ENCODE measurements at places on chromosomes 7 and 10.

DNA sequence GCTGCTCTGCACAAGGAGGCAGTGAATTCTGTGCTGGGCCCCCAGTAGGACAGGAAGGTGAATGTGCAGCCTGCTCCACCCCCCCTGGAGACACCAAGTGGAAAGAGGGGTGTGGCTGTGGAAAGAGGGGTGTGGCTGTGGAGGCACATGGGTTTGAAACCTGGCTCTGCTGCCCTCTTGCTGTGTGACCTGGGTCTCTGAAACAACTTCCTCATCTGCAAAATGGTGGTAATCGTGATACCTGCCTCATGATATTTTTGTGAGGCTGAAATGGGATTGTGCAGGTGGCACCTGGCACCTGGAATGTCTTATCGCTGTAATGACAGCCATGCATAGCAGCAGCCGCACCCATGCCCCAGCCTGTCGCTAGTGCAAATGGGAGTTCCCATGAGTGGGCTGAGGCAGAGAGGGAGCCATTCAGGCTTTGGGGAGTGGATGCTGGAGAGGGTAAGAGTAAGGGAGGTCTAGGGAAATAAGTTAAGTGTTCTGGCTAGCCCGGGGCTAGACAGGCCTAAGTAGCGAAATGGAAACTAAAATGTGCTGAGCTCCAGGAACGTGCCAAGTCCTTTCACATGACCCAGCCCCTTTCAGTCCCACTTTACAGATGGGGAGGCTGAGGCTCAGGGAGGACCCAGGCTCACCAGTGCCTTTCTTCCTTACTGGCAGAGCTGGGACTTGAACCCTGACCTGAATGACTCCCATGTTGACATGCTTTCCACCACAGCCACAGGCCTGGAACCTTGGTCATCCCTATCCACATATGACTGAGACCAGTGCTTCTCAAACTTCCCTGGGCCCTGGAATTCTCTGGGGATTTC, 35.0 kb downstream of the C10orf105 start:
- DNase-seq, result peak; percentile 24

GRCh38 chr10:28587270-28587969, 54.5 kb downstream of the WAC start:
- no peak for DNase-seq

- no peak for DNase-seq
These were observed 7.0 kb upstream of the MYL7 start for GRCh38 chr7:44148166-44148565.

DNA sequence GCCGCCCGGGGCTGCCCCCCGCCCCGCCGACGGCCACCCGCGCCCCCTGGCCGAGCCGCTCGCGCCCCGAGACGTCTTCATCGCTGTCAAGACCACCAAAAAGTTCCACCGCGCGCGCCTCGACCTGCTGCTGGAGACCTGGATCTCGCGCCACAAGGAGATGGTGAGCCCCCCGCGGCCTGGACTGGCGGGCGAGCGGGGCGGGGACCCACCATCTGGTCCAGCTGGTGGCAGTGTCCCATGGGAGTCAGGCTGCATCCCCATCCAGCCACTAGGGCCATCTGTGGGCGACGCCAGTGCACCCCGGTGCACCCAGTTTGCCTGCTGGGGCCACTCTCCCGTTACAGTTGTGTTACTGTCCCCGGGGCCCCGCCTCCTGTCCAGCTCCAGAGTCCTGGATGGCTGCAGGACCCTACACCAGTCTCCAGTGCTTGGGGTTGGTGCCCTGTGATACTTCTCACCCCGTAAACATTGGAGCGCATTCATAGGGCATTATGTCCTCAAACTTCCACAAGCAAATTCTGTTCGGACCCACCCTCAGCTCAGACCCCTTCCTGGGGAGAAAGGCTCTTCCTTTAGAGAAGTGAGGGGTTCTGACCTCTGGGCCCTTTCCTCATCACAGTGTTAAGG, 672 bp downstream of the LFNG start:
- DNase-seq, result no peak

DNA sequence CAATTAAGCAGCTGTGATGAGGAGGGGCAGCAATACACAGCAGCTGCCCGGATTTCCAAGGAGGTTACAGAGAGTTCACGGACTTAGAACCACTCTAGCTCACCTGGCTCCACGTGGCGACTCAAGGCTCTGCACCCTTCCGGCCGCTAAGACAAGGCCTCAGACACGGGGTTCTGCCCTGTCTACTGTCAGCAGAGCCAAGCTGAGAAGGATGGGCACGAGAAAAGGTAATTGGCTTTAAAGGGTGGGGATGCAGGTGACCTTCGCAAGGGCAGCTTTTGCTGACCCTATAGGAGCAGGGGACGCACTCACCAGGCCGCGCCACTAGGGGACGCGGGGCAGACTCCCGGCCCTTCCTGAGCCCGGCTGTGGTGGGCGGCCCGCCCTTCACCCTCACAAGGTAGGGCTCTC, 152.4 kb downstream of the KIF20B start:
- no peak for DNase-seq

DNA sequence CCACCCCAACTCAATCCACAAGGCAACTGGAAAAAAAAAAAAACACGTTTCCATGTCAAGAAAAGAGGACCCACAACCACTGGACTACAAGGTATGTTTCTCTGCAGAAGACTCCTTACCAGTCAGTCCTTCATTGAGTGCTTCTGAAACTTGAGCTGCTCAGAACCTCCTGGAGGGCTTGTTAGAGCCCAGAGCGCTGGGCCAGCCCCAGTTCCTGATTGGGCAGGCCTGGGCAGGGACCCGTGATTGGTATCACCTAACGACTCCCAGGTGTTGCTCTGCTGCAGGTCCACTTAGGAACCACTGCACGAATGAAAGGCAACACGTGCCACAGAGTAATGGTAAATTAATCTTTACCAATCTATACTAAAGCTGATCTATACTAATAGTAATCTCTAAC, 473 bp upstream of the CCDC201 start:
- no peak for DNase-seq

DNA sequence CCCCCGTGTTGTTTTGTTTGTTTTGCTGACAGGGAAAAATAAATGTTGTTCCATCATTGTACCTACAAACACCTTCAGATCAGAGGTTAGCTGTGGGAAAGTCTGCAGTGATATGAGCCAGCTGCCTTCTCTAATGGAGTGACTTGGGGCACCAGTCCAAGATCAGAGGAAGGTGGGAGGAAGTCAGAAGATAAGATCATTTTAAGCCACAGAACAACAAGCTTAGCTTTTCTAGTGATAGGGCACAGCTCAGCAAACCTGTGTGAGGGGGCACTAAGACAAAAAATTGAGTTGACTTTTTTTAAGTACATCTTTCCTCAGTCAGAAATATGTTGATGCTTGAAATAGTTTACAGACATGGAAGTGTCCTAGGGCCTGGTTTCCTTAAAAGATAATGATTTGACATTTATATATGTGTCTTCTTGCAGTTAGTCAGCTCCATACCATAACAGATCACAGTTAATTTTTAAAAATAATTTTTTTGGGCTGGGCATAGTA, 240.3 kb upstream of the KAT6B start:
- no peak for DNase-seq

DNA sequence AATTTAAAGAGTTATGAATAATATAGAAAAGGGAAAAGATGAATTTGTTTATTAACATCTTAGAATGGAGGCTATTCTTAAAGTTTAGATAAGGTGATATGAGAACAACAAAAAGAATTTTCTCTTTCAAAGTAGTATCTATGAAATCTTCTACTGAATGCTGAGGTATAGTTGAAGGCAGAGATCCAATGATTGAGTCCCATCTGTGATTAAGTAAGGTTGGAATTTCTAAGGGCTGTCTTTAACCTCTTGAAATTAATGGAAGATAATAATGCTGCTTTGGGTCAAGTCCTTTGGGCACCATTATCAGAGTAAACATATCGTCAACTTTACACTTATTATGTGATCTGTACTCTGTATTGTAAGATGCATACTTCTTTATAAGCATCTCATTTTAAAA, 307.9 kb downstream of the PRKG1 start:
- DNase-seq, result no peak

- no peak for DNase-seq
These were observed 69.5 kb downstream of the ZNF503 start for GRCh38 chr10:75332081-75332480.

GRCh38 chr7:129210256-129210988, 14.4 kb upstream of the AHCYL2 start:
- DNase-seq, result peak; percentile 44

GRCh38 chr10:77202857-77203256, 434.8 kb downstream of the KCNMA1 start:
- DNase-seq, result no peak

DNA sequence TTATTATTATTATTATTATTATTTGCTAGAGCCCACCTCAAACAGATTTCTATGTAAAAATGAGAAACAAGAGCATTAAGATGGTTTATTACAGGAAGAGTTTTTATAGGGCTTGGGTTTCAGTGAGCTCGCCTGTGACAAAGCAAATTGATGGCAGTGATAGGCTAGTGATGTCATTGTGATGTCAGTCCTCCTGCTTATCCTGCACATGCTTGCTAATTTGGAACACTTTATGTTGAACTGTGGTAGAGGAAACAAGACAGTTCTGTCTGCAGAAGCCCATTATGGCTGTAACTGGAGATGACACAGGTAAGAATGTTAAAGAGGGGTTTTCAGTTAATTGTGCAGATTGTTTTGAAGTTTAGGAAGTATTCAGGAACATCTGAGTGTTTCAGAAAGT, 68.3 kb downstream of the CREM start:
- peak; percentile 42 for DNase-seq

DNA sequence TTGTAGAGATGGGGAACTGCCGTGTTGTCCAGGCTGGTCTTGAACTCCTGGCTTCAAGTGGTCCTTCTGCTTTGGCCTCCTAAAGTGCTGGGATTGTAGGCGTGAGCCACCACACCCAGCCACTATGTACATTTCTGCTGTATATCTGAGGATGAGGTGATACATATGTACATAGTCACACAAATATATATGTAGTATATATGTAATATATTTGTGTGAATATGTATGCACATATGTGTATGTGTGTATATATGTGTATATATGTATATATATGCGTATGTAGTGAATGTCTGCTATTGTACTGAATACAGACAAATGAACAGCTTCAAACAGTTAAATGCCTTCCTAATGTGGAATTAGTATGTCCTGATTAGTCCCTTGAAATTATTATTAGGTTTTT, 70.3 kb downstream of the EXOC6 start:
- DNase-seq, result no peak

DNA sequence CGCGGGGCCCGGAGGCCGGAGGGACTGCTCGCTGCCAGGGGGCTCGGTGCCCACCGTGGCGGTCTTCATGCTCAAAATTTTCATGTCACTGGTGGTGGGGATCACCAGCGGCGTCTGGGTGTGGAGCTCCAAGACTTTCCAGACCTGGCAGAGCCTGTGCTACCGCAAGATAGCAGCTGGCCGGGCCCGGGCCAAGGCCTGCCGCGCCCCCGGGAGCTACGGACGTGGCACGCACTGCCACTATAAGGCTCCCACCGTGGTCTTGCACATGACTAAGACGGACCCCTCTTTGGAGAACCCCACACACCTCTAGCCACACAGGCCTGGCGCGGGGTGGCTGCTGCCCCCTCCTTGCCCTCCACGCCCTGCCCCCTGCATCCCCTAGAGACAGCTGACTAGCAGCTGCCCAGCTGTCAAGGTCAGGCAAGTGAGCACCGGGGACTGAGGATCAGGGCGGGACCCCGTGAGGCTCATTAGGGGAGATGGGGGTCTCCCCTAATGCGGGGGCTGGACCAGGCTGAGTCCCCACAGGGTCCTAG, 2.0 kb downstream of the FZD9 start:
- no peak for DNase-seq

DNA sequence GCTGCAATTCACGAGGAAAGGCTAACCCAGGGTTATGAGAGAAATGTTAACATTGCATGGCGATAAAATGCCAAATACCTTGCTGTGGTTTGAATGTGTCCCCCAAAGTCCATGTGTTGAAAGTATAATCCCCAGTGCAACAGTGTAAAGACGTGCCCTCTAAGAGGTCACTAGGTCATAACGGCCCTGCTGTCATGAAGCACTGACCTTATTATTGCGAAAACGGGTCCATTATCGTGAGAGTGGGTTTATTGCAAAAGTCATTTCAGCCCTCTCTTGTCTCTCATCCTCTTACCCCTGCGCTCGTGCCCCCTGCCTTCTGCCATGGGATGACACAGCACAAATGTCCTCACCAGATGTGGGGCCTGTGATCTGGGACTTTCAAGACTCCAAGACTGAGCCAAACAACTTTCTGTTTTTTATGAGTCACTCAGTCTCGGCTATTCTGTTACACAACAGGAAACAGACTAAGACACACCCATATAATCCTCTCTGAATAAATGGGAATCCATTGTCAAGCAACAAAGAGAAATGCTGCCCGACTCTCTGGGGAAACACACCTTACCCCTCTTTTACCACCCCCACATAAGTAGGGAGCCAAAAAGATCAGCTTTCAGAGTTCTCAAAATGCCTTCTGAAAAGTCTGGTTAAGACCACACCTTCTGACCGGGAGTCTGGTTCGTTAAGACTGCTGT, 73.1 kb upstream of the UCN3 start:
- DNase-seq, result peak; percentile 90

DNA sequence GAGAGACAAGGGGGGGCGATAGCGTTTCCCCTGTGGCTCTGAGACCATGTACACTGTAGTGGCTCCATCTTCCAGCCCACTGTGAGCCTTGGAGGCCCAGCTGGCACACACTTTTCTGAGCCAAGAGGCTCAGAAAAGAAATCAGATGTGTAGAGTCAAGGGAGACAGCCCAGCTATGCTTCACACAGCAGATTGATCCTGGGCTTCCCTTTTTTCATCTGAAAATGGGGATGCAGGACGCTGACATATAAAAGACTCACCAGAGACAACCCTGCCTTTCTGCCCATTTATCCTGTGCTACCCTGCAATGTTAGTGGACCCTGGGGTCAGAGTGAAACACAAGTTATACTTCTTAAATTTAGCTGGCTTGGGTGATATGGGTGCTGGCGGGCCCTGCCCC, 14.3 kb downstream of the TMEM273 start:
- DNase-seq, result no peak

DNA sequence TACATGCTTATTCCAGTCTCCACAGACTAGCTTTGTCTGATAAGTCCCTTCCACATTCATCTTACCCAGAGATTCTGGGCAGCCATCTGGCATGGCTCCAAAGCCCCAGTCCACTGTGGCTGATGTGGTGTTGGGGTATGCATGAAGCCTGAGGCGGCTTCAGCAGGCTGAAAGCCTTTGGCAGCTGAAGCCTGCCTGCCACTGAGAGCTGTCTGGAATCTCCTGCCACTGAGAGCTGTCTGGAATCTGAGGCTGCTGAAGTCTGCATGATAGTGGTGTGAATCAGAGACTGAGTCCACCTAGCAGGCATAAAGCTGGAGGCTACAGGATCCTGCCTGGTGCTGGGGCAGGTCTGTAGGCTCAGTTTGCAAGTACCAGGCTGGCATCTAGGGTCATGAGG, 87.1 kb downstream of the DYNC1I1 start:
- peak; percentile 89 for DNase-seq
